ENCODE measurements at places on chromosomes 5 and 9.

DNA sequence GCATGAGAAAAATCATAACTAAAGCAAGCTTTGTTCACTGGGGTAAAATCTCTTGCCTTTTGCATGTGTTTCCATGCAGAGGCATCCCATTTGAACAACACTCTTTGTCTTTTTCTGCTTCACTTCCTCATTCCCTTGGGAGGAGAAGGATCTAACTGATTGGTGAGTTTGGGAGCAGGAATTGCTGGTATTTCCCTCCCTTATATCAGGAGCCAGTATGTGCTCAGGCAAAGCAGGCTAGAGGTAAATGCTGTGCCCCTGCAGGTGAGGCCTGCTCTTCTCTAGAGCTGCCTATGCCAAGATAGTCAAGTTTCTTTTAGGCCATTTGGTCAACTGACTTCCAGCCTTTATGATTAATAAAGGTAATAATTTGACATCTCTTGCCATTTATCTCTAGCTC lies 179.9 kb downstream of the COX7C start:
- no peak for DNase-seq

GRCh38 chr9:33197279-33198152 lies 30.4 kb upstream of the B4GALT1 start:
- no peak for DNase-seq

DNA sequence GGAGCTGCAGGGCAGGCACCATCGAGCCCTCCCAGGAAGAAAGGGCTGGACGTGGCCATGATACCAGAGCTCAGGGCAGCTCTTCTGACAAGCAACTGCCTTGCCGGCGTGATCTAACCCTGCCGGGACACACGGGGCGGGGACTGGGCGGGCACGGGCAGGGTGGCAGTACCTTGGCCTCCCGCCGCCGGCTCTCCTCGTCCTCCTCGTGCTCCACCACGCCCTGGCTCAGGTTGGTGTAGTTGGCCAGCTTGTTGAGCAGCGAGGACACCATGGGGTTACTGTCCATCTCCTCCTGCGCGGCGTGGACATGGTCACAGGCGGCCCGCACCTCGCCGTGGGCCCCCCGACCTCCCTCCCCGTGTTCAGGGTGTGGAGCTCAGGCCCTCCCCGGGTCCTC lies 18.5 kb downstream of the SLC12A7 start:
- DNase-seq: no peak

DNA sequence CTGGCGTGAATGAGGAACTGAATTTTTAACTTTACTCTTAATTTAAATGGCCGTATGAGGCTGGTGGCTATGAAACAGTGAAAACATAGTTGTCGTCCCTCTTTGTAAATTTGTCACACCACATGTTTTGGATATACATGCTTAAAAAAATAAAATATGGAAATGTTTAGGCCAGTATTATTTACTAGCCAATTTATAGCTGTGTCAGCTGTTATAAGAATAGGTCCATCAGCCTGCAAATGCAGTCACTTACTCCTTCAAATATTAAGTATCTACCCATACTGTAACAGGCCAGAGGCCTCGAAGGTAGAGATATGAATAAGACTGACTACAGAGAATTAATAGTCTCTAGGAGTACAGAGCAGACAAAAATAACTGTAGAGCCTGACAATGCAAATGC lies 30.0 kb downstream of the NR6A1 start:
- DNase-seq: no peak

DNA sequence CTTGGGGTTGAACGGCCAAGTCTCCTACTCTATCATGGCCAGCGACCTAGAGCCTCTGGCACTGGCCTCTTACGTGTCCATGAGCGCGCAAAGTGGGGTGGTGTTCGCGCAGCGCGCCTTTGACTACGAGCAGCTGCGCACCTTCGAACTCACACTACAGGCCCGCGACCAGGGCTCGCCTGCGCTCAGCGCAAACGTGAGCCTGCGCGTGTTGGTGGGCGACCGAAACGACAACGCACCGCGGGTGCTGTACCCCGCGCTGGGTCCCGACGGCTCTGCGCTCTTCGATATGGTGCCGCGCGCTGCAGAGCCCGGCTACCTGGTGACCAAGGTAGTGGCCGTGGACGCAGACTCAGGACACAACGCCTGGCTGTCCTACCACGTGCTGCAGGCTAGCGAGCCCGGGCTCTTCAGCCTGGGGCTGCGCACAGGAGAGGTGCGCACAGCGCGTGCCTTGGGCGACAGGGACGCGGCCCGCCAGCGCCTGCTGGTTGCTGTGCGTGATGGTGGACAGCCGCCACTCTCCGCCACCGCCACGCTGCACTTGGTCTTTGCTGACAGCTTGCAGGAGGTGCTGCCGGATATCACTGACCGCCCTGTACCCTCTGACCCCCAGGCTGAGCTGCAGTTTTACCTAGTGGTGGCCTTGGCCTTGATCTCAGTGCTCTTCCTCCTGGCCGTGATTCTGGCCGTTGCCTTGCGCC lies 2.0 kb downstream of the PCDHGB5 start:
- DNase-seq: no peak

DNA sequence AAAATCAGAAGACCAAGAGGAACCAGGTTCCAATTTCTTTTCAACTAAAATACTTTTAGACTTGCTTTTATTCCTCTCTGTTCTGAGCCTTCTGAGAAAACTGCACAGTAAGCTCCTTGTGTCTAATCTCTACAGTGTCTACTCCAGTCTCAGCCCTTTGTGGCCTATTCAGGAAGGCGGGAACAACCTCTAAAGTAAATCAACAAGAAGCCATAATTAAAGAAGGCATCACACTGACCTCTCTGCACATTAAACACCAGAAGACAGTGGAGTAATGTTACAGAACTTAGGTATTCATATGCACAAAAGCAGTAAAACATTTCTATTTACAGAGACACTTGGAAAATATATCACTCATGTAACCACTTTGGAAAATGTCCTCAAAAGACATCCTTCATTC lies 14.9 kb downstream of the XPA start:
- DNase-seq: no peak

DNA sequence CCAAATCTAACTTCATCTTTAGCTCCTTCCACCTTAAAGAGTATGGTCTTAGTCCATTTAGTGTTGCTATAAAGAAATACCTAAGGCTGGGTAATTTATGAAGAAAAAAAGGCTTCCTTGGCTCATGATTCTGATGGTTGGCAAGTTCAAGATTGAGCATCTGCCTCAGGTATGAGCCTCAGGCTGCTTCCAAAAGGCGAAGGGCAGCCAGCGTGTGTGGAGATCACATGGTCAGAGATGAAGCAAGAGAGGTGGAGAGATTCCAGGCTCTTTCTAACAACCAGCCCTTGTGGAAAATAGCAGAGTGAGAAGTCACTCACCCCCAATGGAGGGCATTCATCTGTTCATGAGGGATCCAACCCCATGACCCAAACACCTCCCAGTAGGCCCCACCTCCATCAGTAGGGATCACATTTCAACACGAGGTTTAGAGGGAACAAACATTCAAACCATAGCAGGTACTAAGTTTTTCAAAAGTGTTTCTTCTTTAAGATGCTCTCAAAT lies 225.9 kb downstream of the SGCD start:
- no peak for DNase-seq

DNA sequence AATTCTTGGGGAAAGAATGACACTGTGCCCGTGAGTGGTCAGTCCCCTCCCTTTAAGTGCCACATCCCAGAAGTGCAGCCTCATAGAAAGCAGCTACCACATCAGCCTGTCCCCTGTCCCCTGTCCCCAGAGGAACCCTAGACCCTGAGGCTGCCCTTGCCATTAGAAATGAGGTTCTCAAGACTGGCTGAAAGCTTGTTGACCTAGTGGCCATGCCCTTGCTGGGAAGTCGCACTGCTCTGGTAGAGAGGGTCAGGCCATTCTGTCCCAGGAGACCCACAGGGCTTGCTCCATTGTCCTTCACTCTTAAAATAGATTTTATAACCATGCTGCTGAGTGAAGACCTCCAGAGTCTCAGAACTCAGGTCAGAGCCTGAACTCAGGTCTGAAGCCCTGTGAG lies 184.5 kb downstream of the RGS3 start:
- DNase-seq: no peak

- no peak for DNase-seq
Observed at GRCh38 chr5:53425687-53426511, 54.5 kb upstream of the FST start.

DNA sequence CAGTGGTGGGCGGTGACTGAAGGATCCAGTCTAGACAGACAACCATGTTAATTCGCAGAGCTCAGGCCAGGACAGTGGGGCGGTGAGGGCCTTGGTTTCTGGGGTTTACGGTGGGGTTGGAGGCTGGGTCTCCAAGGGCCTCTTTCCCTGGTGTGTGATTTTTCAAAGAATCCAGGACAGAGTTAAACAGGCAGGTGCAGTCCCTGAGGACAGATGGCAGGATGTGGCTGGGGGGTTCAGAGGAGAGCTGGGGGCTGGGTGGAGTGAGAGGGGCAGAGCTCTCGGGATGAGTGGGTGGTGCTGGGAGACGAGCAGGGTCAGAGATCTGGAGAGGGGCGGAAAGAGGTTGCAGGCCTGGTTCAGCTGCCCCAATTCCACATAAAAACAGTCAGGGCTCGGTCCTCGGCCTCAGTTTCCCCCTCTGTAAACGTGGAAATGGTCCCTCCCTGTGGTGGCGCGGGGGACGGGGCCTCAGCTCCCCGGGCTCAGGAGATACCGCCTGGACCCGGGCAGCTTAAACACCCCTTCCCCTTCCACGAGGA lies 145.9 kb downstream of the GAPVD1 start:
- no peak for DNase-seq

- no peak for DNase-seq
Observed at GRCh38 chr9:89969156-89969675, 364.4 kb downstream of the GADD45G start.

GRCh38 chr5:144582066-144582465 lies 411.4 kb downstream of the KCTD16 start:
- DNase-seq: no peak

DNA sequence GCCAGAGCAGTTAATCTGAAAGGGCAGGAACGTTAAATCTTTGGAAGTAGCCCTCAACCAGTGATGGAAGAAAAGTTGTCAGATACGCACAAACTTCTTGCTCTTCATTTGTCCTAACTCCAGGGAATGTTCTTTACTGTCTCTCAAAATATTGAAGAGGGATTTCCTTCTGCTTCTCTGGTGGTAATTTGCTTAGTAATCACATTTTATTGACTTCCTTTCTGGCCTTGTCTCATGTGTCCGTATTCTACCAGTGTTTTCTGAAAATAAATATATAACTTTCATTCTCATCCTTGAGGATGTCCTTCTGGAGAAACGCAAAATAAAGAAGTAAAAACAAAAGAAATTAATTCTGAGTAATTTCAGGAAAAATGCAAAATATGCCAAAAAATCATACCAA lies 282.1 kb downstream of the CYLC2 start:
- no peak for DNase-seq

GRCh38 chr5:9545992-9546851 lies at the start of gene SEMA5A:
TSS of gene SEMA5A (minus strand) at chr5:9546075. CDS start at chr5:9379946, 166,129 bp downstream.
- no peak for DNase-seq
